PC-9 (cell line): ENCODE measurements at places on chromosomes 12 and 14.

- no peaks in the 10 kb centered on the region for H3K36me3 ChIP-seq
- DNase-seq = peak; percentile 48
- 0 out of 2 replicates have a peak, but pooled peaks cover 6% of the 10 kb centered on the region for H3K4me1 ChIP-seq
- H3K27me3 ChIP-seq = no peaks in the 10 kb centered on the region
Measured at GRCh38 chr12:80175307-80175930, 76.1 kb downstream of the OTOGL start.

DNA sequence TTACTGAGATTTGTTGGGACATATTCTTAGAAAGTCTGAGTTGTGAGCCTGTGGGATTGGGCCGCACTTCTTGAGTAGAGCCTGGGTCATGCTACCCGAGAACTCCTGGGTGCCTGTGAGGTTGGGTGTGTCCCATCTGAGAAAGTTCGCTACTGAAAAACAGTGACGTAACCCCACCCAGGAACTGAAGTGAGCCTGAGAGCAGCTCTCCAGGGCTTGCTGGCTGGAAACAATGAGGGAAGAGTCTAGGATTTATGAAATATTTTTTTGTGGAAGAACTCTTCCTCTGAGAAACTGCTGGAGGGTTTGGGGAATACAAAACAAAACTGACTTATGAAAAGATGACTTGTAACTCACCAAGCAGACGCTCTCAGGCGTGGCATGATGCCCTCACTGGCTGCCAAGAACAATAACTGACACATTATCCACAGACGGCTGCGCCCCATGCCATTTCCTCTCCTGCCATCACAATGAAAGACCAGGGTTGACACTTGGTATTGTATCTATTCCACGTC, 69.2 kb downstream of the RASSF3 start:
- peaks cover 59% of the 10 kb centered on the region for H3K4me1 ChIP-seq
- peak; percentile 68 for DNase-seq
- H3K36me3 ChIP-seq = peaks cover 1% of the 10 kb centered on the region; the same call in 1 of the 2 replicates
- H3K27me3 ChIP-seq = no peaks in the 10 kb centered on the region
- peak overlapping the region; percentile 45; the same call in 1 of the 2 replicates for H3K4me3 ChIP-seq

GRCh38 chr12:3055026-3055703, 22.0 kb upstream of the TSPAN9 start:
- H3K4me1 ChIP-seq = no peaks in the 10 kb centered on the region
- H3K27ac ChIP-seq = no peak overlapping the region
- peaks cover 30% of the 10 kb centered on the region for H3K27me3 ChIP-seq
- no peak overlapping the region for H3K4me3 ChIP-seq
- H3K36me3 ChIP-seq = no peaks in the 10 kb centered on the region

- H3K4me3 ChIP-seq = no peak overlapping the region
- H3K36me3 ChIP-seq = no peaks in the 10 kb centered on the region
- no peak overlapping the region for H3K27ac ChIP-seq
- peaks cover 84% of the 10 kb centered on the region for H3K27me3 ChIP-seq
- no peaks in the 10 kb centered on the region for H3K4me1 ChIP-seq
Measured at GRCh38 chr12:112615196-112615595, 176.4 kb upstream of the RPH3A start.

GRCh38 chr12:34212651-34213050, 190.4 kb downstream of the ALG10 start:
- H3K4me1 ChIP-seq = no peaks in the 10 kb centered on the region
- H3K36me3 ChIP-seq = no peaks in the 10 kb centered on the region
- DNase-seq = no peak
- H3K27me3 ChIP-seq = peaks cover 20% of the 10 kb centered on the region
- no peak overlapping the region for H3K27ac ChIP-seq

- no peak overlapping the region for H3K27ac ChIP-seq
- no peaks in the 10 kb centered on the region for H3K36me3 ChIP-seq
- no peaks in the 10 kb centered on the region for H3K27me3 ChIP-seq
- no peak for DNase-seq
- no peaks in the 10 kb centered on the region for H3K4me1 ChIP-seq
Measured at GRCh38 chr12:41013881-41014642, 174.1 kb upstream of the PDZRN4 start.

- no peak for DNase-seq
- H3K4me3 ChIP-seq = no peak overlapping the region
- no peak overlapping the region for H3K27ac ChIP-seq
- H3K27me3 ChIP-seq = peaks cover 6% of the 10 kb centered on the region; the same call in 1 of the 2 replicates
Measured at GRCh38 chr14:97456958-97457357, 659.8 kb downstream of the VRK1 start.

DNA sequence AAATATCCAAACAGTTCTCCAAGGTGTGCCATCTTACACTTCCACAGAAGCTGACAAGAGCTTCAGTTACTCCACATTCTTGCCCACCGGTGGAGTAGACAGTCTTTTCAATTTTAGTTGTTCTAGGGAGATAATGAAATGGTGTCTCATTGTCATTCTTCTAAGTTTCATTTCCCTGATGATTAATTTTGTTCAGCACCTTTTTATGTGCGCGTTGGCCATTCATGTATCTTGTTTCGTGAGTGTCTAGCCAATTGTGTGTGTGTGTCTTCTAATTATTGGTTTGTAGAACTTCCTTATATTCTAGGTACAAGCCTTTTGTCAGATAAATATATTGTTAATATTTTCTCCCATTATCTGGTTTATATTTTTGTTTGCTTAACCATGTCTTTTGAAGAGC, 63.1 kb downstream of the GLT1D1 start:
- H3K27ac ChIP-seq = no peak overlapping the region
- peaks cover 84% of the 10 kb centered on the region for H3K27me3 ChIP-seq
- H3K36me3 ChIP-seq = no peaks in the 10 kb centered on the region
- H3K4me1 ChIP-seq = no peaks in the 10 kb centered on the region

DNA sequence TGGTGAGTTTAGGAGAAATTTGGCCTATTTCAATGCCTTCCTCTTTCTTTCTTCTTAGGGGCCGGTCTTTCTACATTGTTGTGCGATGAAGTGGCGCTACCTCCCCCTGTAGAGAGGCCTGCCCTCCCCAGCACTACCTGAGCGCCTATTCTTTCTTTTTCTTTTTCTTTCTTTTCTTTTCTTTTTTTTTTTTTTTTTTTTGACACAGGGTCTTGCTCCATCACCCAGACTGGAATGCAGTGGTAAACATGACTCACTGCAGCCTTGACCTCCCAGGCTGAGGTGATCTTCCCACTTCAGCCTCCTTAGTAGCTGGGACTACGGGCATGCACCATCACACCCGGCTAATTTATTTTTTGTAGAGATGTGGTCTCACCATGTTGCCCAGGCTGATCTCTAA, 136.1 kb upstream of the MAX start:
- H3K27me3 ChIP-seq = no peaks in the 10 kb centered on the region
- H3K27ac ChIP-seq = peak overlapping the region; percentile 96
- DNase-seq = peak; percentile 80
- no peaks in the 10 kb centered on the region for H3K36me3 ChIP-seq
- peaks cover 81% of the 10 kb centered on the region for H3K4me1 ChIP-seq
